ENCODE measurements at places on chromosomes 16 and 17.

DNA sequence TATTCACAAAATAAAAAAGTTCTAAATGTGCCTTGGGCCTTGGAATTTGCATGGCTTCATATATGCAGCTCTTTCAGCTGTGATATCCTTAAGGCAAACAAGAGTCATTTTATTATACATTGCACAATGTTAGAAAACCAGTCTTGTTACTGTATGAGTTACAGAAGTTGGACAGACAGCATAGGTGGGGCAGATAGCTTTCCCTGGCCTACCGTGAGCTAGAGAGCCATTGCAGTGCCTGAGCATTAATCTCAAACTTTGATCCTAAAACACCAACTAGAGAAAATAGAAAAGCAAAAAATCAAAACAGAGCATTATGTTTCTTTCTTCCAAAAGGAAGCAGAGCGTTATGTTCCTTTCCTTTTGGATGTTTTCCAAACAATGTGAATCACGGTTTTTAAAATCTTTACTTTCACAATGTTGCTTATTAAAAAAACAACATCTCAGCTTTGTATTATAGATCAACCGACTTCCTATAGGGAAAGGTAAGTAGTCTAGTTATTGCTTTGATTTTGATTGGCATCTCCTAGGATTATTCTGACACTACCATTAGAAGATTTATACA lies 32.2 kb downstream of the ARHGAP44 start:
- no peak for DNase-seq

DNA sequence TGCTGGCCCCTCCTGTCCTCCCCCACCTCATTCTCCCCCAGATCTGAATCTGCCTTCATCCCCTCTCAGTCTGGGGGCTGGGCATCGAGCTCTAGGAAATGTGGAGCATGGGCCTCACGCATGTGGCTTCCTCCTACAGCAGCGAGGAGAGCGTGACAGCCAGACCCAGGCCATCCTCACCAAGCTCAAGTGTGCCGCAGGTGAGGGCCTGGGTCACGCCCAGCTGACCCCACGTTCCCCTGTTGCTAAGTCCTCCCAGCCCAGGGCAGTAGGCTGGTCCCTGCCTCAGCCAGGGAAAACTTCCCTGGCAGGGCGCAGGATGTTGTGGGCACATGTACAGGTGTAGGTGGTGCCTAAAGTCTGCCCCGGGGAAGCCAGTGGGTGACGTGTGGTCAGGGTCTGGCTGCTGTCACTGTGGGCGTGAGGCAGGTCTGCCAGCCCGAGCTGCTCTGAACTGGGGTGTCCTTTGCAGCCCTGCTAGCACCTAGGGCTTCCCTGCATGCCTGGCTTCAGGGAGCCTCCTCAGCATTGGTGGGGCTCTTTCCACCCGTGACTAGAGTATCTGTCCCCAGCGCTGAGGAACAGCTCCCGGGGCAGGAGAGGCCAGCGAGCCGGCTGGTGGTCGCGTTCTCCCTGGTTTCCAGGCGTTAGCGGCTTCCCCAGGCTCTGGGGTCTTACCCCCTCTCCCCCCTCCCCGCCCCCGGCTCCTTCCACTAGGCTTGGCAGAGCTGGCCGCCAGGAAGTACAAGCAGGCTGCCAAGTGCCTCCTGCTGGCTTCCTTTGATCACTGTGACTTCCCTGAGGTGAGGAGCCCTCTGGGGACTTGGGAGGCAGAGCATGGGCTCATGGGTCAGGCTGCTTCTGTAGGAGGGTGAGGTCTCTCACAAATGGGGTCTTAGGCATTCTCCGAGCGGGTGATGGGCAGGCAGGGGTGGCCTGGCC lies 3.6 kb downstream of the GPS1 start:
- DNase-seq: no peak

GRCh38 chr17:7781429-7781828 lies 52.6 kb upstream of the KDM6B start:
- no peak for DNase-seq

DNA sequence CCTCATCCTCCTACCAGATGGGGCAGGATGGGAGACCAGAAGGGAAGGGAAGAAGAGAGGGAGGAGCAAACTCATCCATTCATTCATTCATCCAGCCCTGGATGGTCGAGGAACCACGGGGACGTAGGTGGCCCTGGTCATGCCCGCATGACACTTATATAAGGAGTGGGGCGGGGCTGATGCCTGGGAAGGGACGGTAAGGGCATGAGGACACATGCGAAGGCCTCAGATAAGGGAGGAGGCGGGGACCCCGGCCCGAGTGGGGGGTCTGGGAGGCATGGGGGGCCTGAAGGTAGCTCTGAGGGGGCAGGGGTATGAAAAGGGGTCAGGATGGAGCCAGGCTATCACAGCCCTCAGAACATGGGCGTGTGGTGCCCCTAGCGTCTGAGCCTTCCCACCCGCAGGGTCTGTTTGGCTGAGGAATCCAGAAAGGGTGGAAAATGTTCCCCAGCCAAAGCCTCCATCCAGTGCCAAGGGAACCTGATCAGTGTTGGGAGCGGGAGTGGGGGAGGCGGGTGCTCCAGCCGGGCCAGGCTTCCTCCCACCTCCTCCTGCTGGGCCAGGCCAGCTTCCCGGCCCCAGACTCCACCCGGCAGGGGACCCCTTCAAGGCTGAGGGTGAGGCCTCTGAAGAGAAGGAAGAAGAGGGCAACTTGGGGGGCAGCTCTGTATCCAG lies 17.6 kb upstream of the CD79B start:
- DNase-seq: no peak

DNA sequence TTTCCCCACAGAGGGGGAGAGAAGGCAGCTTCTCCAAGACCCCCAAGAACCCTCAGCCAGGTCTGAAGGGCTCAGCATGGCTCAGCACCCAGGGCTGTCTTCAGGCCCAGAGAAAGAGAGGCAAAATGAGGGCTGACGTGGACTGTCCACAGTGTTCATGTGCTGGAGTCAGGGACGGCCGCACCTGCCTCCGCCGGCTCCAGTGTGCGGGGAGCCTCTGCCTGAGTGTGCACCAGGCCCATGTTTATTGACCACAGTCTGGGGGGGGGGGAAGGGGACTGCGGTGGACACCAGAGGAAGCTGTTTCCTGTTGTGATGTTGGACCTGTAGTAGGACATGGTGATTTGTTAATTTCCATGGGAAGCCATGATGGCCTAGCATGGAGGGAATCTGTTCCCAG lies 6.9 kb downstream of the MRM1 start:
- DNase-seq: no peak

- DNase-seq: peak; percentile 60
Measured at GRCh38 chr16:27318392-27319256, 4.8 kb downstream of the IL4R start.

DNA sequence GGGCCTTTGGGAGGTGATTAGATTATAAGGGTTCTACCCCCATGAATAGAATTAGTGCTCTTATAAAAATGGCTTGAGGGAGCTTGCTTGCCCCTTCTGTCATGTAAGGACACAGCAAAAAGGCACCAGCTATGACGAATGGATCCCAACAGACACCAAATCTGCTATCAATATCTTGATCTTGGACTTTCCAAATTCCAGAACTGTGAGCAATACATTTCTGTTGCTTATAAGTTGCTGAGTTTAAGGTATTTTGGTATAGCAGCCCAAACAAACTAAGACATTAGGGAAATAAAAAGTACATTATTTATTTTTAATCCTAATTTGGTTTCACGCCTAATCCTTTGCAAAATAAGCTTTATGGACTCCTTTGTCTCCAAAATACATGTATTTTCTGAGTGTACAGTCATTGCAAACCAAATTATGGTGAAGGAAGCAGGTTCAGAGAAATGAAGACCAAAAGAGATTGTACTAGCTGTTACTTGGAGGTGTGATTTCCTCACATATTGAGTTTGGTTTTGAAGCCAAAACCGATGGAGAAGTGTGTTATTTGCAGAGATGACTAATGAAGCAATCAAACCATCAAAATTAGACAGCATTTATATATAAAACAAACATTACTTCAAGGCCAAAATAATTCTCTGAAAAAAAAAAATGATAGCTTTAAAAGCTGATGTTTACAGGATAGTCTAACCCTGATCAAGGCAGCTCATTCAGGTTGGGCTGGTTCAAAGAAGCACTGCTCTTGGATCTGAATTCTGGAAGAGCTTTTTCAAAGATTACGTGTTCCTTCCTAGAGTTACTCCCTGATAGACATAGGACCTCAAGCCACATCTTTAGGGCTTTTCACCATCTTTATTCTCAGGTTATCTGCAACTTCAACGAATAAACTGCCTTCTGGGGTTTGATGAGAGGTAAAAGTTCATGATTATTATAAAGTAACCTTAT lies 71.6 kb downstream of the MYO1D start:
- no peak for DNase-seq

DNA sequence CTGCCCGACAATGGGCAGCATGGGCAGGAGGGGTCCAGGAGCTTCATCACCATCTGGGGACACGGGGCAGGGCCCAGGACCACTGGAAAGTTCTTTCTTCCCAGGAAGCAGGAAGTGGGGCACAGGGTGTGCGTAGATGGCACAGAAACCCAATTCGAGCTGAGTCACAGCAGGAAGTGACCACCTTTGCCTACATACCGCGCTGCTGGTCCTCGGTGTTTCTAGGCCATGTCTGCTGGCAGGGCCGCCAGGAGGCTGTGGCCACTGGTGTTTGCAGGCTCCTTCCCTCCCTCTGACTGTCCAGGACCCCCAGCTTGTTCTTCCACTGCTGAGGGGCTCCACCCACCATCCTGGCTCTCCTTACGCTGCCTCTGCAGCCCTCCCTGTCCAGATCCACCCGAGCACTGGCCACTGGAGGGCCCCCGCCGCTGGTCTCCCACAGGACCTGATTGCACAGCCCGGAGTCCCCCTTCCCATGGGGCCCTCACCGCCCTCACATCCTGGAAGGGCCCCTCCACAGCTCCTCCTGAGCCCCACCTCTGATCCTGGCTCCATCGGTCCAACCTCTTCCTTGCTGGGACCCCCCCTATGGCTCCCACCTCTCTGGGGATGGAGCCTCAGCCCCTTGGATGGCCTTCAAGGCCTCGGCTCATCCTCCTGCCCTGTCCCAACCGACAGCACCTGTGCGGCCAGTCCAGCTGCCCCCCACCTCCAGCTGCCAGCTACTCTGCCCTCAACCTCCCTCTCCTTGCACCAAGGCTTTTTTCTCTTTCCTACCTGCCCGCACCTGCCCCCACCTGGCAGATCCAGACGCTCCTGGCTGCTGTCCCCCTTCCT lies 14.5 kb upstream of the RASD1 start:
- DNase-seq: no peak

GRCh38 chr16:1160773-1161348 lies 8.0 kb downstream of the CACNA1H start:
- DNase-seq: no peak

GRCh38 chr17:19304209-19304608 lies 58.3 kb downstream of the B9D1 start:
- DNase-seq: no peak

GRCh38 chr17:79361221-79361734 lies 249.6 kb downstream of the RBFOX3 start:
- no peak for DNase-seq

DNA sequence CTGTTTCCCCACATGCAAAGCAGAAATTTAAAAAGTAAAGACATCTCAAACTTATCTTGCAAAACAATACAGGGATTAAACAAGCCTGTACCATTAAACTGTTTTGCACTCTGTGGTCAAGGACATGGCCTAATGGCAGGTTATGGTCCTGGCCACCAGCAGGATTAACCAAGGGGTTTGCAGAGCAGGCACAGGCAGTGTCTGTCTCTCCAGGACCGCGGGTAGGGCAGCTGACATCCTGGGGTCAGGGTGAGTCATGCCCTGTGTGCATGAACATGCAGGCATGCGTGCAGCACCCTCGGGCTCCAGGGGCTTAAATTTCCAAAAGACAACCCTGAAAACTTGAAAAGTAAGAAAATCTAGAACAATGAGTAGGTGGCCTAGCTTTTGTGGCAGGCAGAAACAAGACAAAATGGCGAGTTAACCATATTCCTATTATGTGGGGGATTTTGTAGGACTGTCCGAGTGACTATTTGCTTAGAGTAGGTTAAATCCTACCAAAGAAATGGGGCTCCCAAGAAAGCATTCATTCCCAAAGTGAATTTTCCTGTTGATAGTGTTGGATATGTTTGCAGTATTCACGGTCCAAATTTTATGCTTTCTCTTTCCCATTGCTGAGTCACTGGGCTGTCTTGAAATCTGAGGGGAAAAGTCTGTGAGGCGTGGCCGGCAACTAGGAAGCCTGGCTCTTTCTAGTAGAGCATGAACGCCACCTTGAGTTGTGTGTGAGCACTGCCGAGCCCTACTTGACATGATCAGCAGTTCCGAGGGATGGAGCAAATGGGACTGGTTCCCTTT lies 158.4 kb upstream of the FAM20A start:
- DNase-seq: peak; percentile 84

DNA sequence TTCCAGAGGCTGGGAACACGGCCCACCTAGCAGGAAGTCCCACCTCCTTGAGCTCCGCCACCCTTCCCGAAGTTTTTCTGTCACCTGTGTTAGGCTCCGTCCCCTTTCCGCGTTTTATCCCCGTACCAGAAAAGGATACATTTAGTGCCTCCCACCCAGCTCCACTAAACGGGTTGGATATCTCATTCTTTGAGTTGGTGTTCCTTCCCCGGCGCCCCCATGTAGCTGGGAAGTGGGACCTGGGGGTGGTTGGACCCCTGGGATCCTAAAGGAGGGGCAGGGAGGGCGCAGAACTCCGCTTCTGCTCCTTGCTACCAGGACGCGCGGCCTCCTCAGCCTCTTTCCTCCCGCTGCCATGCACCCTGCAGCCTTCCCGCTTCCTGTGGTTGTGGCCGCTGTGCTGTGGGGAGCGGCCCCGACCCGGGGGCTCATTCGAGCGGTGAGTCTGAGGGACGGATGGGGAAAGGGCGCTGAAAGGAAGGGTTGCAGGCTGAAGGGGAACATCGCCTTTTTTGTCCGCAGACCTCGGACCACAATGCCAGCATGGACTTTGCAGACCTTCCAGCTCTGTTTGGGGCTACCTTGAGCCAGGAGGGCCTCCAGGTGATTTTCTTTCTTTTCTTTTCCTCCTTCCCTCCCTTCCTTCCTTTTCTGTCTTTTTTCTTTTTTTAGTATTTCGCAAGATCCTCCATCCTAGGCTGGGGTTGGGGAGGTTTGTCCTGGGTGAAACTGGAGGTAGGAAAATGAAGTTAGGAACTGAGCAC lies 669 bp downstream of the RNF167 start:
- DNase-seq: no peak

All from non-pigmented ciliary epithelial cell (primary cell).